Bronchus fibroblast of lung (primary cell): ENCODE measurements at places on chromosomes 1 and 21. TPM values are rescaled to one million over a fixed set of nuclear protein-coding genes. Genes with fewer than 3 reads are reported as not detected.

The FAM78B gene
- total RNA-seq, result 0.15 and 0.17 TPM in 2 replicates

The CYP4Z1 gene
- total RNA-seq, result not detected in 2 replicates

The GUCA2A gene
- not detected in 2 replicates for total RNA-seq

The TRIM62 gene
- total RNA-seq, result 4.0 and 4.2 TPM in 2 replicates

The FAF1 gene
- total RNA-seq, result 40.4 and 43.9 TPM in 2 replicates

The NBPF6 gene
- total RNA-seq, result not detected in 2 replicates
